ENCODE measurements at places on chromosomes 4 and X.

- DNase-seq: no peak
These were observed 821.0 kb downstream of the C4orf33 start for GRCh38 chr4:129916991-129917390.

DNA sequence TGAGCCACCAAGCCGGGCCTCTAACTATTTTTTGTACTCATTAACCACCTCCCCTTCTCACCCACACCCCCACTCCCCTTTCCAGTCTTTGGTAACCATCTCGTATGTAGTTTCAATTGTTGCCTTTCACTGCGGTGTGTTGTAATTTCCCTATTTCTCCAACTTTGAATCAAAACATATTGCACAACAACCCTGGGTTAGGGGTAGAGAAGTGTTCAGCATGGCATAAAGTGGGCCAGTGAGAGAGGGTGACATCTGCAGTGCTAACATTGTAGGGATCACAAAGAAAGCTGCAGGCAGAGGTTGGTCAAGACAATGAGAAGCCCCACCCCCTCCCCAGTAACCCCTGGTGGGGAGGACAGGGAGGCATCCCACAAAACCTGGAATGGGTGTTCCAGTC is 92.7 kb downstream of the SPATA18 start:
- no peak for DNase-seq

DNA sequence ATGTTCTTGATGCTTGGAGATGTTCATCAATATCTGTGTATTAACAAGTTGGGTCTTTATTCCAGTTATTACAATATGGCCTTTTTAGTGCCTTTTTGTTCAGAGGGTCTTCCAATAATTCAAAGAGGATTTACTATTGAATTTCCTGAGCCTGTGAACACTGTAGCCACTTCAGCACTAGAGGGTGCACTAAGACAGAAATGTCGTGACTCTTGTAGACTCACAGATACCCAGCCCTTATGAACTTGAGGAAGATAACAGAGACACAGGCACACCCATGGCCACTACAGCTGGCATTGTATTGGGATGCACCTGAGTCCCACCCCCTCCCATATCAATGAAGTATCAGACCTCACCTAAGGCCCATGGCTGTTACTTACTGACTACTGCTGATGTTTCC is 54.4 kb upstream of the ACTRT1 start:
- DNase-seq: peak; percentile 2

GRCh38 chr4:117479673-117480072 is 394.3 kb upstream of the TRAM1L1 start:
- no peak for DNase-seq

DNA sequence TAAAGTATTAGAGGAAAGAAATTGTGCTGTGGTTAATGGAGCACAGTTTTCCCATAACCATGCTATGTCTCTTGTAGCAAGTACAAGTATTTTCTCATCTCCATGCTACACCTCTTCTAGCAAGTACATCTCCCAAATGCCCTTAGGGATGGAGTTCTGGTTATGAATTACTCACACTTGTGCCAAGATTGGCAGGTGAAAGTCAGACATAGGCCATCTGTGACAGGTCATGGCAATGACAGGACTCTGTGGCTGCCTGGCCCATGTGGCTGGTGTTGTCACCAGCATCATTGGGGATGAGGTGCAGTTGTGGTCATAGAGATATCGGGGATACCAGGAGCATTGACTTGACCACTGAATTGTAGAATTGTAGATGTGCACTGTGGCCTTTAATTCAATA is 310.2 kb downstream of the FAT4 start:
- DNase-seq: no peak

- peak; percentile 49 for DNase-seq
These were observed 113.9 kb upstream of the VAMP7 start for GRCh38 chrX:155767051-155767875.

DNA sequence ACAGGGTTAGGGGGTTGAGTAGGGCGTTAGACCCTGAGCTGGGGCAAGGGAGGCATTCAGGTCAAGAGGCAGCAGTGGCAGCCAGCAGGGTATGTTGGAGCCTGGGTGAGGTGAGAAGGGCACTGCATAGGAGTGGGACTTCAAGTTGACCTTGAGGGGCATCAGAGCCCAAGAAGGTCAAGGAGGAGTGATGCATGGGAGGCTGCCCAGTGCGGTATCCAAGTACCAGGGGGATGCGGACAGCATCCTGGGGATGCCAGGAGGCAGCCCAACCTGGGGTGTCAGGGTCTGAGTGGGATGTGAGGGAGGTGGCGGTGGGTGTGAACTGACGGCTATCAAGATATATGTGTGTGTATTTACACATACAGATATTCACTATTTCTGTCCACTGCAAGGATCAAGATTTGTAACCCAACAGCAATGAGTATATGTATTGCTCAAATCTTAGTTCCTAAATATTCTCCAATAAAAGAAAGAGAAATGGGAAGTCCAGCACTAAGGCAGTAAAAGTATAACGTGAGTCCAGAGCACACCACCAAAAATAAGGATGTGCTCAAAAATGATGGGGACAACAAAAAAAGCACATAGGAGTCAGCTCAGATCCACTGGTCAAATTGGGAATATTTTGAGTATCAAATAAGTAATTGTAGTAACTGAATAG is 9.8 kb upstream of the DCLK2 start:
- DNase-seq: no peak

DNA sequence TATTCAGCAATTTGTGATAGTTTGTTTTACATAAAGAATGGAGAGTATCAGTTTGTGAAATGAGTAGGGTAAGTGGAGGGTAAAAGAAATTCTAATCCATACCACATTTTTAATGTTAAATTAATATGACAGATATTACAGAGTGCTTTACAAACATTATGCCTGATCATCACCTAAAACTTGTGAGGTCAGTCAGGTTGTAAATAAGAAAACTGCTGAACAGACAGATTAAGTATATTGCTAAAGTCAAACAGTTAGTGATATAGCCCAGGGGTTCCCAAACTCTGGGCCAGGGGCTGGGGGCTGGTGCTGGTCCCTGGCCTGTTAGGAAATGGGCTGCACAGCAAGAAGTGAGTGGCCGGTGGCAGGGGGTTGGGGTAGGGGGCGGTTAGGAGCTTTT is 273.6 kb downstream of the TRAM1L1 start:
- no peak for DNase-seq

- DNase-seq: no peak
These were observed 49.3 kb upstream of the RPL34 start for GRCh38 chr4:108570993-108571569.

DNA sequence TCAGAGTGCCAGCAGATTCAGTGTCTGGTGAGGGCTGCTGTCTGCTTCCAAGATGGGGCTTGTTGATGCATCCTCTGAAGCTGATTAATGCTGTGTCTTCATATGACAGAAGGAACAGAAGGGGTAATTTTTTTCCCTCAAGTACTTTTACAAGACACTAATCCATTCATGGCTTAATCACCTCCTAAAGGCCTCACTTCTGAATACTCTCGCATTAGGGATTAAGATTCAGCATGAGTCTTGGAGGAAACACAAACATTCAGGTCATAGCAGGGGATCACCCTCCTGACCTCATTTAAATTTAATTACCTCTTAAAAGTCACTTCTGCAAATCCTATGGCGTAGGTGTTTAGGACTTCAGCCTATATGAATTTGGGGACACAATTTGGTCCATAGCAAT is 1145.5 kb upstream of the PCDH10 start:
- DNase-seq: no peak

GRCh38 chr4:115090483-115091075 is 22.8 kb downstream of the NDST4 start:
- DNase-seq: peak; percentile 45

DNA sequence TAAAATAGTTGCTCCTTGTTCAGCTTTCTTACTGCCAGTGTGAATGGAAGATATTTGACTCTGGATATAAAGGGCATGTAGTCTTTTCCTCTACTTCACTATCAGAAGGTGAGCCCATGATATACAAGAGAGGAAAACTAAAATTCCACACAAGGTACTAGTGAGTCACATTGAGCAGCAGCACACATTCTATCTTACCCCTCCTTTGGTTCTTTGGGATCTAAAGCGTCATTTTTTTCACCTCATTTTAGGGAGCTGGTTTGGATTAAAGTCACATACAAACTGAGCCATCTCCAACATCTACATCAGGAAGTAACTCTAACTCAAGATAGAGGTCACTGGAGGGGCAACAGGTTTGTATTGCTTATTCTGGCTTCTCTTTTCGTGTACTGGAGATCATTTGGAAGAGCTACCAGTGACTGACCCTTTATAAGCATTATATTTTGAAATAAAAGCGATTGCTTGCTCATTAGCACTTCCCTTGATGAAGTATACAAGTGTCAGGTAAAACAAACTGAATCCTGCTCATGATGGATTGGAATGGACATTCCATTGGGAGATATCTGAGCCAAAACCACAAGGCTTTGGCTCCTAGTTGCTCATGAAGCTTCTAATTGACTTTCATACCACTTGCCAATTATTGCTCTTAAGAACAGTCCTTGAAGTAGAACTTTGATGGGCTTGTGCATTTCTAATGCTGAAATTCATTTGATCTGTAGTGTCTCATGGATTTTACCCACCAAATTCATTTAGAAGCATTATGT is 124.1 kb downstream of the SPCS3 start:
- no peak for DNase-seq

DNA sequence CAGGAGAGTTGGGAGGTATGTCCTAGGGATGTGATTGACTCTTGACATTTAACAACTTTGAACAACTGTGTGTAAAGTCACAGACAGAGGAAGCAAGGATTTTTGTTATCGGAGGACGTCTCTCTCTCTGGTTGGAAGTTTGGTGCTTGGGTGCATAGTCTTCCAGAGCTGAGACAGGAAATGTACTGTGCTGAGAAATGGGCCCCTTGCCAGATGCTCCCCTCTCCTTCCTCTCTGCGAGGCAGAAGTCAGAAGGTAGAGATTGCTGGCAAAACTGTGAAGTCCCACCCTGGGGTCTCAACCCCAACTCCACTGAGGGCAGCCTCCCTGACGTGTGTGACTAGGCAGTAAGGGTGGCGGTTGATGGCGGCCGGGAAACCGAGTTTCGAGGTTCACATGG is 49.2 kb downstream of the SETD7 start:
- no peak for DNase-seq

GRCh38 chr4:46425775-46426400 is 36.0 kb upstream of the GABRA2 start:
- no peak for DNase-seq

DNA sequence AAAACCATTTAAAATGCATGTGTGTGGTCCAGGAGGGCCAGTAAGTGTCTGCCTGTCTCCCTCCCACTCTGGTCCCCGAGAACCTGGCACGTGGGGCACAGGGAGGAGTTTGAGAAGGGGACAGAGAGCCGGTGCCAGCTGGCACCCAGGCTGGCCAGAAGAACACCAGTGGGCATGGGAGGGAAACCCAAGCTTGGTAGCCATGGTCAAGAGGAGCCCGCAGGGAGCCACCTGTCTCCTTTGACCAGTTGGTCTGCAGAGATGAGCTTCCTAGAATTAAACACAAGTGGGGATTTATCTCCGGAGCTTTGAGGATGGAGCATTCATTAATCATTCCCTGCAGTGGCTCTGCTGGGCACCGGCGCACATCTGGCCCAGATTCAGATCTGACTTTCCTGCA is 41.6 kb downstream of the HMX1 start:
- no peak for DNase-seq

DNA sequence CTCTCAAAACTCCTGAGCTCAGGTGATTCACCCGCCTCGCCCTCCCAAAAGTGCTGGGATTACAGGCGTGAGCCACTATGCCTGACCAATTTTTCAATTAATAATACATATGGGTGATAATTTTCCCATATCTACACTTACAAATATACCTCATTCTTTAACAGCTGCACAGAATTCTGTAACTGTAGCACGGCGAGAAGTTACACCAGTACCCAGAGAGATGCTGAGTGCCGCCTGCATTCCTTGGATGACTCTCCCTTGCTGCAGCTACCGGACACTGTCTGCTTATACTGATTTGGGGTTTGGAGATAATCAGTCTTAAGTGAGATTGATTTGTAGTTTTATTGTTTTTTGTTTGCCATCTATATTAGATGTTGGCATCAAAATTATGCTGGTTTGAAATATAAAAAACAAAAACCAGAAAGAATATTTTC is 5.8 kb downstream of the TIFA start:
- no peak for DNase-seq

- peak; percentile 48 for DNase-seq
These were observed 40.0 kb upstream of the SHISA3 start for GRCh38 chr4:42357325-42357724.

- peak; percentile 85 for DNase-seq
These were observed at the start of gene BEND4 for GRCh38 chr4:42152507-42153504. TSS of gene BEND4 (minus strand) at chr4:42152655. CDS start at chr4:42152143, 512 bp downstream.

GRCh38 chr4:53785996-53786395 is 194.7 kb upstream of the LNX1 start:
- no peak for DNase-seq

DNA sequence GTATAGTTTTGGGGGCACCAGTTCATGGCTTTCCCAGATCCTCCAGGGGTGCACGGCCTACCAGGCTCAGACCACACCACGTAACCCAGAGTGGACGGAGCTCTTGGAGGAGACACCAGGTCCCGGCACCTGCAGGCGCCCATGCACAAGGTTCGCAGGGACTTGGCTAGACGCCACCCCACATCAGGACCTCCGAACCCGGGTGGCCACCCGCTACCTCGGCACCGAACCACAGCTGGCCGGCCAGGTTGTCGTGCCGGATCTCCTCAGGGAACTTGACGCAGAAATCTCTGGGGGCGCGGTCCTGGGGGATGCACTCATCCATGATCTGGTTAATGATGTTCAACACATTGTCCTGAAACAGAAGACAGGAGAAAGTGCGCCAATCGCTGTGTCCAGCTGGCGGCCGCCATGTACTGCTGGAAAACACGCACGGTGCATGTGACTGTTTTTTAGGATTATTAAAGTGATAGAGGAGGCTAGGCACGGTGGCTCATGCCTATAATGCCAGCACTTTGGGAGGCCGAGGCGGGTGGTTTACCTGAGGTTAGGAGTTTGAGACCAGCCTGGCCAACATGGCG is 77.1 kb downstream of the ZFYVE28 start:
- DNase-seq: no peak

GRCh38 chr4:145154573-145154972 is 25.8 kb downstream of the OTUD4 start:
- DNase-seq: peak; percentile 52

- no peak for DNase-seq
These were observed 413.3 kb downstream of the CCSER1 start for GRCh38 chr4:90540536-90540935.

DNA sequence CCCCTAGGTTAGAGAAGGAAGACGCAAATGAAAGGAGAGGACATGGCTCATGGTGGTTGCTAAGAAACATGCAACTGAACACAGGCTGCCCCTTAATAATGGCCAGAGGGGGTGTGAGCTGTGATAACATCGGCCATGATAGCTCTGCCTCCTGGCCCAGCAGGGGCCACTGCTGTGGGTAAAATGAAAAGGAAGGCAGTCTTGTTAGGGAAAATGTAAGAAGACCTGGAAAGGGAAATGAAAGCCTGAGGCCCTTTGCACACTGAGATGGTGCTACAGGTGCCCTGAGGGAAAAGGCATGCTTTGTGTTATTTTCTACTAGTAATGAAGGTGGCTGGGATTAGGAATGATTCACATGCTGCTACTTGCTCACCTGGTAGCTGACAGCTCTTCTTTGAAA is 123.6 kb upstream of the MID1 start:
- DNase-seq: no peak
